ENCODE measurements at places on chromosomes 12 and 14.

GRCh38 chr14:51022769-51023168 lies 72.1 kb downstream of the TRIM9 start:
- no peak for DNase-seq
- H3K4me3 ChIP-seq, result no peak overlapping the region
- H3K27ac ChIP-seq, result no peak overlapping the region
- H3K27me3 ChIP-seq, result no peaks in the 10 kb centered on the region

- H3K36me3 ChIP-seq, result no peaks in the 10 kb centered on the region
- peak; percentile 60 for DNase-seq
- peaks cover 75% of the 10 kb centered on the region for H3K4me1 ChIP-seq
- H3K27me3 ChIP-seq, result no peaks in the 10 kb centered on the region
- H3K4me3 ChIP-seq, result no peak overlapping the region
- H3K27ac ChIP-seq, result peak overlapping the region; percentile 56
Measured at GRCh38 chr12:96237465-96238077, 43.4 kb downstream of the ELK3 start.

GRCh38 chr14:51622376-51622775 lies 29.3 kb upstream of the FRMD6 start:
- DNase-seq, result no peak
- H3K4me1 ChIP-seq, result no peaks in the 10 kb centered on the region

DNA sequence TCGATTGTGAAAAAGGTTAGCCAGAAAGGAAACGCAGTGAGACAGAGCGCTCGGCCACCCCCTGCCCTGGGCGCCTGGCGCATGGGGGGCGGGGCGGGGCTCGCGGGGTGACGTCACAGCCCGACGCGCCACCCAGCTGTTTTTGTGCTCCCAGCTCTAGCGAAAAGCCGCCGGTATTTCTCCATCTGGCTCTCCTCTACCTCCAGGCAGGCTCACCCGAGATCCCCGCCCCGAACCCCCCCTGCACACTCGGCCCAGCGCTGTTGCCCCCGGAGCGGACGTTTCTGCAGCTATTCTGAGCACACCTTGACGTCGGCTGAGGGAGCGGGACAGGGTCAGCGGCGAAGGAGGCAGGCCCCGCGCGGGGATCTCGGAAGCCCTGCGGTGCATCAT lies at the start of gene GABARAPL1:
GABARAPL1 (plus strand) TSS at position 139 of the 393 bp plus-strand sequence; CDS start at position 392, 253 bp downstream.
- DNase-seq, result peak; percentile 83
- H3K27ac ChIP-seq, result peak within 1 kb of the TSS; percentile 99
- peaks cover 38% of the 10 kb centered on the region for H3K4me1 ChIP-seq
- H3K4me3 ChIP-seq, result peak within 1 kb of the TSS; percentile 97

DNA sequence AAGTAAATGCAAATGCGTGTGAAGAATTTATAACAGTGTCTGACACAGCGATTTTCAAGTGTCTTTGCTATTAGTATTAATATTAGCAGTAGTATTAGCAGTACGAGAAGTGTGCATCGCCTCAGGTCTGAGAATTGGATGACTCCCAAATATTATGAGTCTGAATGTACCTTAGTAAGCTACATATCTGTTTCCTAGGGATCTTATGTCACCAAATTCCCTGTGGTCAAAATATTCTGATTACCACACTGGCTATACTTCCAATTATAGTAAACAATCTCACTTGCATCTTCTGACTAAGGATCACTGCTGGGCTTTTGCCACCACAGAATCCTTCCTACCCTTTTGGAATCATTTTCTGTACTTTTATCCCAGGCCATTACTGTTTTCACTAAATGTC lies 396.0 kb upstream of the MIS18BP1 start:
- no peaks in the 10 kb centered on the region for H3K4me1 ChIP-seq
- no peak overlapping the region for H3K4me3 ChIP-seq
- no peaks in the 10 kb centered on the region for H3K27me3 ChIP-seq
